Dermis microvascular lymphatic vessel endothelial cell (primary cell): ENCODE measurements at places on chromosomes 4 and X. TPM values are rescaled to one million over a fixed set of nuclear protein-coding genes. Genes with fewer than 3 reads are reported as not detected.

Gene ETDC
- not detected in 2 replicates for total RNA-seq

DNA sequence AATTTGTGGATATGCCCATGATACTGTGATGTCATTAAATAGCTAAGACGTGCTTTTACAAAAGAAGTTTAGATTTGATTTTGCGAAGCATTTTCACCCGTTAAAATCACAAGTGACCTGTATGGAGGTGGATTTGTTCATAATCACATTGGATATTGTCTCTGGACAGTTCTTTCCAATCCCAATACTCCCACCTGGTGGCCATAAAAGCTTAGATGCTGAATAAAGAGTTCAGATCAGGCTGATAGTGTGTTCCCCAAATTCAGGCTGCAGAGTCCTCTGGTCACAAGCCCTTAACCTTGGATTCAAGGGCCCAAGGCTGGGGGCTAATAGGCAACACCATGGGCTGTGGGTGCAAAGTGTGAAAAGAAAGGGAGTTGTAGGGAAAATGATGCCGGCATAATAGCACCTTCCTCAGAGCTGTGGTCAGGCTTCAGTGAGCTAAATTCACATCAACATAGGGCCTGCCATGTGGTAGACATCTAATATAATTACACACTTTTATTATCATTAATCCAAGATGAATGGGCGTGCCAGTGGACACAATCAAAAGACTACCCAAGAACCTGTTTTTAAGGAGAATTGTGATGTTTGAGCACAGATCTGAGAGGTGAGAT lies 28.1 kb downstream of the SMIM43 start:
- peak; percentile 67 for DNase-seq

GRCh38 chrX:69144838-69145680 lies 20.2 kb downstream of the PJA1 start:
- DNase-seq, result no peak

DNA sequence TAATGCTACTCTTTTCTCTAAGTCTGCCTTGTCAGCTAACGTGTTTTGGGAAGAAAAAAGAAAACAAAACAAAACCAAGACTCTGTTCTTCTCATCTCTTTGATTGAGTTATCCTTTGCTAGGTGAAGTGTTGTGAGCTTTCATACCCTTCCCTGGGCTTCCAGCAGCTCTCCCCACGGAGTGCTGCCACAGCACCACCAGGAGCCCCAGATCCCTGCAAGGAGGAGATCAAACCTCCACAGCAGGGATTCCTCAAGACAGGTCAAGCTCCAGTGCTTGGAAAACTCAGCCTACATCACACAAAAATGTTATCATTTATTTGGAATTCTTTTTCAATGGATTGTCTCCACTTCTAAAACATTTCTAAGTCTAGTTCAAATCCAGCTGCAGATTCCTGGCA lies 1981.9 kb upstream of the TENM3 start:
- no peak for DNase-seq

DNA sequence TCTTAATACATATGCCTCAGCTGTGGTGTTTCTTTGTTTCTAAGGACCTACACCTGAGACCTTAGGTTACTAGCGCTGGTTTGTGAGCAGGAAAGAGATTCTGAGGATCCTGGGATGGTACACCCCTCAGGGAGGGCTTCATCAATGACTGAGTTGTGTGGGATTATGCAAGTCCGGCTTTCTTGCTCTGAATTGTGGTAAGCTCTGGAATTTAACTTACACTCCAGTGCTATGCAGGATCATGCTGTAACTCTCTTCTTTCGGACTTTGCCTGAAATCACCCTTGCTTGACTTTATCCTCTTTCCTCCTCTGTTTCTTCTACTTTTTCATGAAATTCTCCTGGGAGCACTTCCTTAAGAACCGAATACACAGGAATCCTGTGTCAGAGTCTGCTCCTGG lies 431.5 kb upstream of the BOD1L1 start:
- DNase-seq, result no peak

GRCh38 chr4:84529169-84529751 lies 30.2 kb upstream of the NKX6-1 start:
- DNase-seq, result peak; percentile 7

DNA sequence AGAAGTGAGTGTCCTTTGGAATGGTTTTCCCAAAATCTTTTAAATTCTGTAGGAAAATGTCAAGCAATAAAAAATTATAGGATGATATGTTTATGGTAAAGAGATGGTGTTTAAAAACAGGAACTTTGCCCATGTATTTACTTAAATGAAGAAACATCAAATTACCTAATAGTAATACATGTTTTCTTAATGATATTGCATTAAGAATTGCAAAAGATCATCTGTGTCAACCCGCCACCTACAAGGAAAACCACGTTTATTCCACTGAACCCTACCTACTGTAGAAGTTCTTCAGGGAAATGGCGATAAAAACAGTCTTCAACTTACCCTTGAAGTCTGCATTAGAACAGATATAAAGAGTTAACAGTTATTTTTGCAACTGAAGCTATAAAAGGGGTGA lies 67.2 kb upstream of the NDP start:
- no peak for DNase-seq

DNA sequence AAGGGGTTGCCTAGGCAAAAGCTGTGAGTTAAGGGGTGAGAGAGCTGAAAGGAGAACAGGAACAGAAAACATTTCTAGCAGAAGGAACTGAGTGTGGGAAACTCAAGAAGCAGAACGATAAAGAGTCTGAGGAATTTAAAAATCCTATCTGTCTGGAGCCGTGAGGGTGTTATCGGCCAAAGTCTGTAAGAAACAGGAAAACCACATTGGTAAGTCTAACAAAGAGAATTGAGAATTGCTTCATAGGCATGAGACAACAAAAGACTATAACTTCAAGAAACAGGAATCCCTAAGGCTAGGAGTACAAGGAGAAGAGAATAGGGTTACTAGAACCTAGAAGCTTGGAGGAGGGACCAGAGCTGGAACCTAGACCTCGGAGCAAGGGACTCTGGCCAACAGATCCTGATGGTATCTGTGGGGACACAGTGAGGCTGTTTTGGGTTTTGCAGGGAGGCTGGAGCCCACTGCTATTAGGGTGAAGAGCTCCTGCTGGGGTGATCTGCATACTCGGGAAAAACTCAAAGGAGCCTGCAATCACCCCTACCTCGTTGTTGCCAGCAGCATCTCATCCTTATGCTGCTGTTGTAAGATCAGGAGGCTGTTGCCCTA lies 175.6 kb downstream of the FBXO8 start:
- DNase-seq, result no peak

Gene REPS2
- total RNA-seq, result 4.2 and 6.1 TPM in 2 replicates

Gene MAGEA8
- total RNA-seq, result not detected in 2 replicates

- no peak for DNase-seq
Measured at GRCh38 chr4:122784261-122784660, 42.4 kb upstream of the FGF2 start.

- DNase-seq, result no peak
Measured at GRCh38 chrX:95675011-95675410, 1009.6 kb upstream of the DIAPH2 start.

Gene HS6ST2
- under 0.01 and 0.13 TPM in 2 replicates for total RNA-seq

DNA sequence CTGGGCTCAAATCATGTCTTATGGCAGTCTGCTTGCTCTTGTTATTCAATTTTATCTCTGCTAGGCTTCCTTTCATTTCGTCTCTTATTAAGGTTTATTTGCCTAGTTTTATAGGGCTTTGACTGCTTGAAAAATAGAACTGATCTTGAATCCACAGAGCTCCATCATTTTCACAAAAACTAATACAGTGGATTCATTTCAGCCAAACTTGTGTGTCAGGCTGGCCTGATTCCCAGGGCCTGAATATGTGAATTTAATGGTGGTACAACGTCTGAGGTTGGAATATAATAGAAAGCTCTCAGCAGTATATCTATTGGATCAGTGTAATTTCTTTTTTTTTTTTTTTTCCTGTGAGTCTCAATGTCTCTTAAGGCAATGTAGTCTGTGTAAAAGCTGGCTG lies 123.3 kb downstream of the POU4F2 start:
- no peak for DNase-seq

DNA sequence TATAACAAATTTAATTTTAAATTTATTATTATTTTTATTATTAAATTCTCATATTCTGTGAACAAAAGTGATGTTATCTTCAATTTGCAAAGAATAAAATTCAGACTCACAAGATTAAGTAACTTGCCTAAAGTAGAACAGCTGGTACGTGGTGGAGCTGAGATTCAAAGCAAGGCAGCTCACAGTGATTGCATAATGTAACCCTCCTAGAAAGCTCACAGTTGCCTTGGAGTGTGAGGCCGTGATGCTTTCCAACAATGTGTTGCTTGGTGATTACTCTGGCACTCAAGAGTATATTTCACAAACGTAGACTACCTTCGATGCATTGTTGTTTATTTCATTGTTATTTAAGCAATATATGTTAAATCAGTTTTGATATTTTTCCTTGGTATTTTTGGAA lies 1039.2 kb upstream of the PABPC4L start:
- no peak for DNase-seq

DNA sequence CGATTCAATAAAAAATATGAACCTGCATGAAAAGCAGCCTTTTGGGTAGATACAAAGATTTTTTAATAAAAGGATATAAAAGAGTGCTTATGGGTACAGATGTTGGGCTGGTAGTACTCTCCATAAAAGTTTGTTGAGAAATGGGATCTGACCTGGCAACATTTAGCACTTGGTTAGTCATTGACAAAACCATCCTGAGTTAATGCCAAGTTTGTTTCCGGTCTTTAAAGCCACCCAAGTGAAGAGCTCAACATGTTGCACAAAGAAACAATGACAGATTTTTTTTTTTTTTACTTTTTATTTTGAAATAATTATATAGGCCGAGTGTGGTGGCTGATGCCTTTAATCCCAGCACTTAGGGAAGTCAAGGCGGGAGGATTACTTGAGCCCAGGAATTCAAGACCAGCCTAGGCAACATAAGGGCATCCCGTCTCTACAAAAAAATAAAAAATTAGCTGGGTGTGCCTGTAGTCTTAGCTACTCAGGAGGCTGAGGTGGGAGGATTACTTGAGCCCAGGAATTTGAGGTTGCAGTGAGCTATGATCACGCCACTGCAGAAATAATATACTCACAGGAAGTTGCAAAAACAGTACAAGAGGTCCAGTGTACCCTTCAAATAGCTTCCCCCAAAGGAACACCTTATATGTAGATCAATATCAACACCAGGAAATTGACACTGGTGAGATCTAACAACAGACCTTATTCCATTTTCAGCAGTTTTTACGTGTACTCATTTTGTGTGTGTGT lies 16.6 kb downstream of the CHST7 start:
- DNase-seq, result peak; percentile 58

Gene PPP2R2C
- total RNA-seq, result 0.39 and 0.89 TPM in 2 replicates

GRCh38 chr4:94208266-94208665 lies 601 bp downstream of the SMARCAD1 start:
- no peak for DNase-seq

Gene ZMAT1
- total RNA-seq, result 0.64 and 1.3 TPM in 2 replicates
